Nasal cavity respiratory epithelium epithelial cell of viscerocranial mucosa (primary cell): ENCODE measurements at places on chromosomes 11 and 22. TPM values are rescaled to one million over a fixed set of nuclear protein-coding genes. Genes with fewer than 3 reads are reported as not detected.

TRAPPC4 gene
- 84.6 and 107 TPM in 2 replicates for total RNA-seq

NFAM1 gene
- total RNA-seq = 0.07 TPM in 1 of 2 replicates, not detected in the other

CEP126 gene
- total RNA-seq = 1.0 and 1.7 TPM in 2 replicates

FAM180B gene
- total RNA-seq = not detected in 2 replicates

CCND1 gene
- total RNA-seq = 90.9 and 423 TPM in 2 replicates

POU2F3 gene
- total RNA-seq = 0.43 and 0.68 TPM in 2 replicates

OR10A4 gene
- total RNA-seq = not detected in 2 replicates

KCNA4 gene
- not detected in 2 replicates for total RNA-seq

DMC1 gene
- 1.4 and 3.1 TPM in 2 replicates for total RNA-seq

POLD4 gene
- total RNA-seq = 28.0 and 29.8 TPM in 2 replicates

TSPO gene
- total RNA-seq = 172 and 323 TPM in 2 replicates

FDX1 gene
- total RNA-seq = 8.9 and 12.1 TPM in 2 replicates

EIF3M gene
- 285 and 570 TPM in 2 replicates for total RNA-seq

TRIM51 gene
- not detected in 2 replicates for total RNA-seq

THRSP gene
- not detected in 2 replicates for total RNA-seq

SLC25A18 gene
- total RNA-seq = under 0.01 TPM in 1 of 2 replicates, not detected in the other

MCAM gene
- 21.2 and 67.8 TPM in 2 replicates for total RNA-seq
